ENCODE measurements at places on chromosomes 2 and 18.
A peak's percentile ranks its signal among the peaks of the same experiment; 100 is the strongest.

DNA sequence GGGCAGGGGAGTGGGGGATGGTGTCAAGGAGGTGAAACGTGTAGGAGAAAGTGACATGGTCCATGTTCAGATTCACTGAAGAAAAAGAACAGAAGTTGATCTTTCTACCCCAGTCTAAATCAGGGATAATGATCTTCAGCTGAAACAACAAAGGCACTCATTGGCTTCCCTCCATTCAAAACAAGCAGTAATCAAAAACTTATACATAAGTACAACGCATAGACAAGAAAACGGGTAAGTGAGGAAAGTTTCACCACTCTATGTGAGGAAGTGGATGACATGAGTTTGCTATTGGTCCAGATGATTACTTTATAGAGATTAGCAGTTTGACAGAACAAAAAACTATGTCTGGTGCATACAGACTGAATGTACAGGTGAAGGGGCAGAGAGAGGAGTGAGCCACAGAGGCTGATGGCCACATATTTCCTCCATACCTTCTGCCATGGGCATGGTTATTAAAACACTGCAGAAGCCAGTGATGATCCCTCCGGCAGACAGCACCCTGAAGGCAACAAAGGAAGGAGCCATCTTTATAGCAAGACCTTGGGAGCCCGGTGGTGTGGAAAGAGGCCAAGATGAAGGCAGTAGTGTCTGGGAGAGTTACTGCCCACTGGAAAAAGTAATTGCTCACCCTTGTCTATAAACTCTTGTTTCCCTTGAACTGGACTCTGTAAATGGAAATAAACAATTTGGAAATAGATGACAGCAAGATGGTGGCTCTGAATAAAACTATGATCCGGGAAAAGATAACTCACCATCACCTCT lies 57.7 kb downstream of the SLC25A12 start:
- DNase-seq: no peak

DNA sequence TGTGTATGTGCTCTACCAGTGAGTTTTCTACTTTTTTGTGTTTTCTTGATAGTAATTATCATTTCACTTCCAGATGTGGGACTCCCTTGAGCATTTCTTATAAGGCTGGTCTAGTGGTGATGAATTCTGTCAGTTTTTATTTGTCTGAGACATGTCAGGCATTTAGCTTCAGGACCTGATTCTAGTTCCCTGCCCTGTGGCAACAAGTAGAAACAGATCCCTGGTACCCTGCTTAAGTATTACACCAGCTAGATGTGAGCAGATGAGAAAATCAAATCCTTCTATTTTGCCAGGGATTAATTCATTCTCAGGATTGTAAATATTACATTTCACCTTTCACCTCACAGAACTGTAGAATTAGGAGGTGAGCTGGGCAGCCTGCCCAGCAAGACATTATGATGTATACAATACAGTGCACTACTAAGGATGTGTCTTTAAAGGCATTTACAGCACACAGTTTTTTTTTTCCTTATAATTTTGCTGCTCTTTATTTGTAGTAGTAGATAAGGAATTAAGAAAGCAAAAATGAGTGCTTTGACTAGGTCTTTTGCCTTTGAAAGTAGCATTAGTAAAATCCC lies 35.1 kb downstream of the GALM start:
- no peak for DNase-seq

- no peak for DNase-seq
Observed at GRCh38 chr2:237147317-237147716, 61.6 kb downstream of the COPS8 start.

DNA sequence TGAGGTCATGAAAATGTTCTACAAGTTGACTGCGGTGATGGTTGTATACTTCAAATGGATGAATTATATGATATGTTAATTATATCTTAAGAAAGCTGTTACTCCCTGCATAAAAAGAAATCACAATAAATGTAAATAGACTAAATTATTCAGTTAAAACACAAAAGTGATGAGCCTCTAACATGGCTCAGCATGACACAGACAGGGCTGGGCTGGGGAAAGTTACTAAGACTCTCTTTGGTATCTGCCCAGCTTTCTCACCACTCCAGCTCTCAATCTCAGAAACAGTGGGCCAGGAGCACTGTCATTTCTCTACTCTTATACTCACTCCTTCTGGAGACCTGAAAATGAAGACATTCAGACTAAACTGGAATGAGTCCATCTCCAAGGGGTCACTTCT lies 3.5 kb downstream of the CYP27C1 start:
- no peak for DNase-seq

DNA sequence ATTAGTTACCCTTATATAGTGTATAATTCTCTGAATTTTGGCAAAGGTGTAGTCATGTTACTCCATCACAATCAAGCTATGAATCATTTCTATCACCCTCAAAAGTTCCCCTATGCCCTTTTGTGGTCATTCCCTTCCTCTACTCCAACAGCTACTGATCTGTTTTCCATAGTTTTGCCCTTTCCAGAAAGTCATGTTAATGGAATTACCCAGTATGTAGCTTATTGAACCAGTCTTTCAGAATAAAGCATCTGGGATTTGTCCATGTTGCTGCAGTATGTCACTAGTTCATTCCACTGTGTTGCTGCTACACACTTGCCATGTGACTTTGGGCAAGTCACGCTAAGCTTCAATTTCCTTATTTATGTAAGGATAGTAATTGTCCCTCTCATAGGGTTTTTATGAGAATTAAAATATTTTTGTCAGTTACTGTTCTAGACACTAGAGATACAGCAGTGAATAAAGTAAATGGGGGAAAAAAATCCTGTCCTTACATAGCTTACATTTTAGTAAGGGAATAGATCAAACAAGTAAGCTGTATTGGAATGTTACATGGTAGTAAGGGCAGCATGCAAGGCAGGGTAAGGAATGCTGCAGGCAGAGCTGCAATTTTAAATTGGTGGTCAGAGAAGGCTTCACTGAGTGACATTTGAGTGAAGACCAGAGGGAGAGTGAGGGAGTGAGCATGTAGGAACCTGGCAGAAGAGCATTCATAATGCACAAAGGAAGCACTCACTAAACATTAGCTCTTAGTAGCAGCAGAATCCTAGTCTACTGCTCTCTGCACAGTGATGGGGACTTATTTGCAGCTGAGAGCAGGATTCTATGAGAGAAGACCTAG lies 80.3 kb upstream of the TSPYL6 start:
- DNase-seq: peak; percentile 70

DNA sequence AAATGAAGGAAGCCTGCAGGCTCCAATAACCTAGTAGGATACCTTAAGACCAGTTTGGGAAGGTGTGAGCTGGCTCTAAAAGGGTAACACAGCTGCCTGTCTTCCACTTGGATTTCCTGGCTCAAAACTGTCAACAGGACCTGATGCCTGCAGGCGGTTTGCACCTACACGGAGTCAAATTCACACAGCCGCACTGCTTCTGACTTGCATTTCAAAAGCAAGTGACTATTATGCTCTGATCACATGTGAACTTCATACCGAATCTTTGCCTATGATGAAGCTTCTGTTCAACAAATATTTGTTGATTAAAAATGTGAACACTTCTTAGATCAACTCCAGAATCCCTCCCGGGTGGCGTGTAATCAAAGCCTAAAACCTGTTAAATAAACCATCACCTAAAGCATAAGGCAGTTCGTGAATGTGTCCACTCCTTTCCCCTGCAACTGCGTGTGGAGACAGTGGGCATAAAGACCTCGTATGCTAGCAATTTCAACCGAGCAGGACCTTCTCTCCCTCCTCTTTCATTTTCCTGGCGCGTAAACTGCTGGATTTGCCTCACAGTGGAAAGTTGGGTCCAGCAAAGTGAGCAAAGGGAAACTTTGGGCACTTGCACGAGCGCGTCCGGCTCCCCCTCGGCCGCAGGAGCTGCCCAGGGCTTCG lies 784 bp downstream of the CRACDL start:
- no peak for DNase-seq

GRCh38 chr2:129737660-129738527 lies 241.6 kb upstream of the RAB6C start:
- DNase-seq: no peak

- DNase-seq: no peak
Observed at GRCh38 chr2:47226132-47226922, 71.2 kb upstream of the STPG4 start.

- no peak for DNase-seq
Observed at GRCh38 chr18:59041819-59042815, 97.6 kb upstream of the SEC11C start.

Data from foreskin melanocyte (primary cell).